ENCODE measurements at places on chromosomes 5 and 9.

GRCh38 chr5:98773214-98773463 lies 324 bp upstream of the RGMB start:
- no peak for DNase-seq

- DNase-seq, result no peak
Observed at GRCh38 chr5:111537141-111538024, 25.0 kb upstream of the STARD4 start.

DNA sequence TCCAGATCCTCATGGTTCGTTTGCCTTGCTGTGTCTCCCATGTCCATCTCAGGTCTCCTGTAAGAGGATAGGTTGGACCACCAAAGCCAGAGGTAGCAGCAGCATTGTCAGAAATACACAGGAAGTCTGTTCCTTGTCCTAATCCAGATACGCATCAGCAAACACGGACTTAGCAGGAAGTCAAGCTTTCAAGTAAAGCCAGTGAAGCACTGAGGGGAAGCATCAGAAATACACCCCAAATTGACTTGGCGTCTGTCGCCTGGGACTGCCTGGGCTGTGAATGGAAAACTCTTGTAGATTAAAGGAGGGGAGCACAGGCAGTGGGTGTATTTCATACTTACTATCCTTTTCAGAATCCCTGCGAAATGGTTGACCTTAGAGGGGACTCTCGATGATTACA lies 171.3 kb downstream of the PSAT1 start:
- no peak for DNase-seq

DNA sequence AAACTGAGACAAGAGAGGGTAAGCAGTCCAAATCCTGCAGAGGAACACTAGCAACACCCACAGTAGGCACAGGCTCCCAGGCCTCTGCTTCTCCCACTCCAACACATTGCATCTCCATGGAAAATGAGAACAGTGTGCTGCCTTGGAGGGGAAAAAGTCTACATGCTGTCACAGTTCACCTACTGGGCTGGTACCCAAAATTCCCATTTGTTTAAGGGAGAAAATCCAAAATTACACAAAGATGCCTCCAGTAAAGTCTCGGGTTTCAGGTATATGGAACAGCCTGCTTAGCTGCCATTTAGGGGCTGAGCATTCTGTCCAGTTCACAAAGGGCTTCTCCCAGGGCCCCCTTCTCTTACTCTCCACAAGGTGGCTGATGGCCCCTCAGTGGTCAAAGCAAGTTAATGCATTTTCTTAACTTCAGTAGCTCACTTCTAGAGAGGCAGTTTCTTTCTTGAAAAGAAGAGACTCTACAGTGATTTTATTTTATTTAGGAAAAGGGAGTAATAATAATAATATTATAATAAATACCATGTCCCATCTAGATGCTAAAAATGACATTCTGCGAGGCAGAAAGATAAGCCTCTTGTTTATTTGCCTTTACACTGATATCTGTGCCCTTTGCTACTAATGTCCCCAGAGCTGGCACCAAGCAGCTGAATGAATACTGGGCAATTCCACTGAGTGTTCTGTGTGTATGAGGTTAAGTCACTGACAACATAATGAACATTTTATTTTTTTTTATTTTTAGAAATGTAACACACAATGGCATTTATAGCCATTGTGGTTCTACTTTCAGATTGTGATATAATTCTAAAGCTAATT lies 89.4 kb downstream of the RGS7BP start:
- no peak for DNase-seq

- DNase-seq, result no peak
Observed at GRCh38 chr9:74729136-74729695, 158.5 kb downstream of the TRPM6 start.

- DNase-seq, result no peak
Observed at GRCh38 chr5:87829217-87829551, 416.5 kb upstream of the CCNH start.

DNA sequence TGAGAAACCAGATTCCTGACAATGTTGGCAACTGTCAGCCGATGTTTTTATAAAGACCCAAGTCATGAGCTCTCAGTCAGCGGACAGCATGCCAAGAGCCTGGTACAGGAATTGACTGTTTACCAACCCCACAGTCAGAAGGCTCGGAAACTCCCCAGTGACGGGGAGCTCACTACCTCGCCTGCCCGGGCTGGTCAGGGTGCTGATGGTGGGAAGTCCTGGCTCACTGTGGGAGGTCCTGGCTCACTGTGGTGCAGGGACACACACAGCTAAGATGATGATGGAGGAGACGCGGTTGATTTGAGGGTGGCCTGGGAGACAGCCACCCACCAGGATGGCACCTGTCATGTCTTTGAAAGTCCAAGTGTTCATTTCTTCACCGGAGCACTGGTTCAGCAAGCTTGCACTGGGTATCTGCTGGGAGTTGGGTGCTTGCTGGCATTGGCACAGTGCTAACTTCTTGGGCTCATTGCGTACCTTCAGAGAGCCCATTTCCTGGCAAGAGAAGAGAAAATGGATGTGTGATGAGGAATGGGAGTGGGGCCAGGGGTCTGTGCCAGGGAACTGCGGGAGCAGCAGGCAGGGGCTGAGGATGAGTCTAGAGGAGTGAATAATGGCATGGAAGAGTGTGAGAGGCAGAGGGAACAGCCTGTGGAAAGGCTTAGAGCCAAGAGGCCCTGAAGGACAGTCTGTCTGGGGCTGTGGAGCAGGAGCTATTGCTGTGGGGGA lies 15.3 kb downstream of the ASS1 start:
- no peak for DNase-seq

- DNase-seq, result no peak
Observed at GRCh38 chr5:105639068-105639467, 2031.7 kb downstream of the EFNA5 start.

- DNase-seq, result no peak
Observed at GRCh38 chr5:69341520-69342161, 9.0 kb upstream of the CCDC125 start.

- no peak for DNase-seq
Observed at GRCh38 chr5:81893961-81894360, 77.9 kb upstream of the ATG10 start.

DNA sequence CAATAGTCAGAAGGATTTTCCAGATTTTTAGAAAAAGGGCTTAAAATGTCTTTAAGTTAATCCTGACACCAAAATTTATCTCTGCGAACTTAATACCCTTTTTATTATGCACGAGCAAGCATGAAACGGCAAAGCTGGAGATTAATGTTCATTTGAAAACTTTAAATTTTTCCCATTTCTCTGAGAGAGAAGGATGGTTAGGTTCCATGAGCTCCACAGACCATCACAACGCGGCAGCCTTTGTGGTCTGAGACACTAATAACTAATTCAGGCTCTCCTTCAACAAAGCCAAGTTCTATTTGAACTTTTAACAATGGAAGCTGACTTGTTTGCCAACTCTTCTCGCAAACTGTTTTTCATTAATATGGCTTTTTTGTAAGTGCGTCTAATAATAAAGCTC lies 94.7 kb downstream of the MYO10 start:
- no peak for DNase-seq
